Ecto neural progenitor cell (in vitro differentiated cells): ENCODE measurements at places on chromosomes 12 and 14.

- DNase-seq: no peak
Measured at GRCh38 chr12:12499909-12500604, 62.6 kb downstream of the DUSP16 start.

GRCh38 chr12:8996682-8997405 lies 7.5 kb downstream of the KLRG1 start:
- DNase-seq: no peak

DNA sequence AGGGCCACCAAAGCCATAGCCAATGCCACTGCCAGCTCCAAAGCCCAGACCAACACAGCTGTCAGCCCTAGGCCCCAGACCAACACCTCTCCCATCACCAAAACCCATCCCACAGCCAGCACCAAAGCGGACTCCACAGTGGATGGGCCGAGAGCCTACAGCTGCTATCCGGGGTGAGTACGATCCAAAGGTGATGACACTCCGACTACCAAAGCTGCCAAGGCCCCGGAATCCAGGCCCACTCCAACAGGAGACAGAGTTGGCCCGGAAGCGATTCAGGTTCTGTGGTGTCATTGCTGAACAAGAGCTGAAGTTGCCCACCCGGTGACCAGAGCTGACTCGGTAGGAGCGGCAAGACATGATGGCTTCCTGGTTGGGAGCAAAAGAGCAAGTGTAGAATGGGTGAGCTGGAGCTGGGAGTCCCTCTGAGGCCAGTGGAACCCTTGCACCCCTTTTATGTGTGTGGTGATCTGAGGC lies at the start of gene KRT84:
Gene KRT84, minus strand, starts transcription at position 427 of the 477 bp plus-strand sequence. Its CDS starts 67 bp downstream, at position 360.
- DNase-seq: no peak

- DNase-seq: no peak
Measured at GRCh38 chr12:120019938-120020337, 30.9 kb downstream of the BICDL1 start.

DNA sequence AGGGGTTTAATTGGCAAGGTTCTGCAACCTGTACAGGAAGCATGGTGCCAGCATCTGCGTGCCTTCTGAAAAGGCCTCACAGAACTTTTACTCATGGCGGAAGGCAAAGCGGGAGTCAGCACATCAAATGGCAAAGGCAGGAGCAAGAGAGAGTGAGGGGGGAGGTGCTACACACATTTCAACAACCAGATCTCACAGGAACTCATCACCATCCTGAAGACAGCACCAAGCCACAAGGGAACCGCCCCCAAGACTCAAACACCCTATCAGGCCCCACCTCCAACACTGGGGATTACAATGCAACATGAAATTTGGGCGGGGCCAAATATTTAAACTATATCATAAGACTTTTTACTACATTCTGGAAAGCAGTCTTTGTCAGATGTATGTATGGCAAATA lies 38.0 kb upstream of the FKBP4 start:
- DNase-seq: no peak

- no peak for DNase-seq
Measured at GRCh38 chr12:91561301-91561957, 378.8 kb upstream of the DCN start.

GRCh38 chr14:21915826-21916225 lies 242.2 kb upstream of the OR4E1 start:
- no peak for DNase-seq
